Activated T-cell treated with anti-CD3 and anti-CD28 coated beads, Interleukin-2, amount 50 U/mL, for 1 hour (primary cell): ENCODE measurements at places on chromosomes 4 and X.

GRCh38 chr4:163493643-163494359 is 689 bp upstream of the TMA16 start:
- DNase-seq: no peak

GRCh38 chr4:25096251-25096980 is 63.8 kb downstream of the SEPSECS start:
- DNase-seq: no peak

DNA sequence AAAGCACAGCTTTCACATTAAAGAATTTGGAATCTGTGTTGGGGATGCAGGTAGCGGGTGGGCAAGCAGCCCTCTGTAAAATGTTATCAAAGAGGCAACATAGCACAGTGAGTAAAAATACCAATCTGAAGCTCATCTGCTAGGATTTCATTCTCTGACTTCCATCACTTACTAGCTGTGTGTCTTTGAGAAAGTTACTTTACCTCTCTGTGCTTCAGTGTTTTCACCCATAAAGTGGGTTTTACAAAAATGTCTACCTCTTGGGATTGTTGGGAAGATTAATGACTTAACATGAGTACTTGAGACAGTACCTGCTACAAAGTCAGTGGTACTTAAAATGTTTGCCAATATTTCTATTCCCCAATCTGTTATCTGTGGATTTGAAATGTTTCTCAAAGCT is 7.9 kb upstream of the DCUN1D4 start:
- no peak for DNase-seq

- DNase-seq: no peak
These were observed 38.5 kb downstream of the LAMTOR3 start for GRCh38 chr4:99855678-99856077.

GRCh38 chr4:84632092-84632491 is 49.2 kb downstream of the CDS1 start:
- DNase-seq: no peak

GRCh38 chrX:103073467-103073866 is 9.5 kb upstream of the BEX1 start:
- no peak for DNase-seq

DNA sequence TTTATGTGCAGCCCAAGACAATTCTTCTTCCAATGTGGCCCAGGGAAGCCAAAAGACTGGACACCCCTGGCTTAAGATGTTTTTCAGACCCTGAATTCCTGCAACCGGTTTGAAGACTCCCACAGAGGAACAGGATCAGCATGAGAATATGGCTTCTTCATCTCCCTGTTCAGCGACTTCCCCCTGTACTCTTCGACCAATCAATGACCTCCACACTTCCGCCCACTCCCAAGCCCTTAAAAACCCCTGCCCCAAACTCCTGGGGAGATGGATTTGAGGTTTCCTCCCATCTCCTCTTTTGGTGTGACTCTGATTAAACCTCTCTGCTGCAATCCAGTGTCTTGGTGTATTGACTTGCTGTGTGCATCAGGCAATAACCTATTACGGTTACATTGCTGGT is 344.4 kb downstream of the NR3C2 start:
- no peak for DNase-seq

GRCh38 chr4:144739511-144740033 is 93.6 kb downstream of the HHIP start:
- DNase-seq: no peak

DNA sequence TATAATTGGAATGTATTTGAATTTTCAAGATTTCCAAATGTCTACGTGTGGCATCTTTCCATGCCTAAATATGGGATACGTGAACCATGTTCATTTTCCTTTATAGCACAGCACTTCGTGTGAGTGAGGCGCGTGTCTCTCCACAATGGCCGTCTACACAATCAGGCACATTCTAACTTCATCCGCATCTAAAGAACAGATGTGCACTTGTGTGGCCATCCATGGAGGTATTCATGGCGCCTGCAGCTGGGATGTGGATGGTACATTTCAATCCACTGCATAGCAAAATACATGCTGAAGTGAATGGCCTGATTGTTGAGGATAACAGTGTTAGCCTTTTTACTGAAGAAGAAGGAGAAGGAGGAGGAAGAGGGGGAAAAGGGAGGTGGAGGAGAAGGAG is 34.5 kb upstream of the TRIM2 start:
- no peak for DNase-seq

DNA sequence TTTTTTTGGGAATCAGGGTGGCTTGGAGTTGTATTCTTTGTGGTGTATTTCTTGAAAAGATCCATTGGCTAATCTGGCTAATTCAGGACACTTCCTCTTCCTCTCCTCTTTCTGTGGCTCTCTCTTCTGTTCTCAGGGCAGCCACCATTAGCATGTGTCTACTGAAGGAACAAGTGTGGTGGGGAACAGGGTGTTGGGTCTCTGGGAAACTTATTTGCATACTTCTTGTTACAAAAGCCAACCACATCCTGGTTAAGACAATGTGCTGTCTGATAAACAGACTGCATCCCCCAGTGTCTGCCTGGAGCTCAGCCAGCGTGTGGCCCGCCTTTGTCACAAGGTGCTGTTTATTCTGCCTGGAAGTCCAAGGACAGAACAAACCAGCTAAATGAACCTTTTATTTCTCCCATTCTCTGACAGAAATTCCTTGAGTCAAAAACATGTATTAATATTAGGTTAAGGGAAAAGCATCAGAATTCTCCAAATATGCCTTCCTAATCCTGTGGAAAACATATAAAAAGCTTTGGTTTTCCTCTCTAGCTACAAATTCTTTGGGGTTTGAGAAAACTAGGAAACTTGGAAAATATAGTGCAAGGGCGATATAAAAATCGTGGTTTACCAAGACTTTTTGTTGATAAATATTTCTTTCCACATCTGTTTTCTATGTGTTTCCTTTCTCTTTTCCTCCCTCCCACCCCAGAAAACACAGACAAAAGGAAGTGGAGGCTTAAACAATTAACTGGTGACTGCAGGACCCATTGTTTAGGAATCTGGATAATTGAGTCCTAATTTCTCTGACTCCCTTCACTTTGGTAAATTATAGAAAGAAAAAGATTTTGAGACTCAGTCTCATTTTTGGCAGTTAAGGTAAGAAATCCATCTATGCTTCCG is 203.6 kb downstream of the SPRY1 start:
- DNase-seq: peak; percentile 54

DNA sequence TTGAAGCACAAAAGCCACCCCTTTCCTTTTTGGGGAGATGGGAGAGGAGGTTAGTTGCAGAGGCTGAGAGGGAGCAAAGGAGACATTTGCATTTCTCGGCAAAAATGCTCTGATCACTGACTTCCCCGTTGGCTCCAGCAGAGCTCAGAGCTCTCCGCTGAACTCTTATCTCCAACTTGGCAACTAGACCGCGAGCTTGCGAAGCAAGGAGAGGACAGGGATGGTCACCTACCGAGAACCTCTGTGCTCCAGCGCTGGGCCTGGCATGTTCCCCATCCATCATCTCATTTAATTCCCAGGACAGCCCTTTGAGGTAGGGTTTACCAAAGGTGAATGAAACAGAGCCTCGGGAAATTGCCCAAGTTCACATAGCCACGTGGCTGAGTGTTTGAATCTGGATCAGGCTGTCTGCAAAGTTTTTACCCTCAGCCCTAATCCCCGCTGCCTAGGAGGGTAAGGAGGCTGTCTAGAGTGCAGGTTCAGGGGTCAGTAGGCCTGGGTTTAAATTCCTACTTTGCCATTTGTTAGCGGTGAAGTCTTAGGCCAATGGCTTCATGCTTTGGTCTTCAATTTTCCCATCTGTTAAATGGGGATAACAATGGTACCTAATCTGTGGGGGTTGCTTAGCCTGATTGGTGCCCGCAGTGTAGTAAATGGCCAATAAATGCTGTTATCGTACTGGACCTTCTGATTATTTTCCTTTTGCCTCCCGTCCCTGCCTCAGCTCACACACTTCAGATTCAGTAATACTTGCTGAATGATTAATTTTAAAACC is 3.8 kb upstream of the CITED1 start:
- DNase-seq: no peak

DNA sequence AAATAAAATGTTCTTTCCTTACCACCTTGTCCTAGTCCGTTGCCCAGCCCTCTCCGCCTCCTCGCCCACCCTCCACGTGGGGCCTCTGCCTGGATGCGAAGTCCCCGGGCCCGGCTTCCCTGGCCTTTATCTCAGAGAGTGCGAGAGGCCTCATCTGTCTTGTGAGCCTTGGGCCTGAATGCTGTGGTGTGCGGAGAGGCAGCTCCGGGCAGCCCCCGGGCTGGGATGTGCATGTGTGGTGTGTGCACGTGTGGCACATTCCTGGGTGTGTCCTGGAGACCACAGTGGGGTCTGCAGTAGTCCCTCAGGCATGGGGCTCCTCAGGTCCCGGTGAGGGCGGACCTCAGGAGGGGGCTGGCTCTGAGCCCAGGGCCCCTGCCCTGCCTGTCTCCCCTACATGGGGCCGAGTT is 31.4 kb downstream of the DOK7 start:
- no peak for DNase-seq

- DNase-seq: no peak
These were observed 91.5 kb upstream of the MAP9 start for GRCh38 chr4:155468282-155468681.

DNA sequence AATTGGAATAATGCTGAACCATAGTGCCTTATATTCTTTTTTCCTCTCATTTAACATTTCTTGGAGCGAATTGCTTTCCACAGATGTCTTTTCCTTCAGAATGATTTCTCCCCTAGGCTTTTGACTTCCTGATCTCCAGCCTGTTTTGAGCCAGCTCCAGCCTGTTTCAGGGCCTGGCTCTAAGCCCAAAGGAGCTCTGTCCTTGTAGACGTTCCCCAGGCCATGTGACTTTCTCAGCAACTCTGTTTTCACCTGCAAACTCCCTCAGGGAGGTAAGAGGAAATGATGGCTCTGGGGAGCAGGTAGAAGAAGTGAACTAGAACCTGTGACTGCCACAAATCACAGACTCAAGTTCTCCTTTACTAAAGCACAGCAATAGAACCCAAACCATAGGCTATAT is 89.1 kb downstream of the AKAP4 start:
- no peak for DNase-seq
